Right lobe of liver (tissue), 6 donors: ENCODE measurements at places on chromosomes 16 and 17.

GRCh38 chr17:22374741-22375140 is 682.4 kb downstream of the KCNJ18 start:
- DNase-seq, result no peak

DNA sequence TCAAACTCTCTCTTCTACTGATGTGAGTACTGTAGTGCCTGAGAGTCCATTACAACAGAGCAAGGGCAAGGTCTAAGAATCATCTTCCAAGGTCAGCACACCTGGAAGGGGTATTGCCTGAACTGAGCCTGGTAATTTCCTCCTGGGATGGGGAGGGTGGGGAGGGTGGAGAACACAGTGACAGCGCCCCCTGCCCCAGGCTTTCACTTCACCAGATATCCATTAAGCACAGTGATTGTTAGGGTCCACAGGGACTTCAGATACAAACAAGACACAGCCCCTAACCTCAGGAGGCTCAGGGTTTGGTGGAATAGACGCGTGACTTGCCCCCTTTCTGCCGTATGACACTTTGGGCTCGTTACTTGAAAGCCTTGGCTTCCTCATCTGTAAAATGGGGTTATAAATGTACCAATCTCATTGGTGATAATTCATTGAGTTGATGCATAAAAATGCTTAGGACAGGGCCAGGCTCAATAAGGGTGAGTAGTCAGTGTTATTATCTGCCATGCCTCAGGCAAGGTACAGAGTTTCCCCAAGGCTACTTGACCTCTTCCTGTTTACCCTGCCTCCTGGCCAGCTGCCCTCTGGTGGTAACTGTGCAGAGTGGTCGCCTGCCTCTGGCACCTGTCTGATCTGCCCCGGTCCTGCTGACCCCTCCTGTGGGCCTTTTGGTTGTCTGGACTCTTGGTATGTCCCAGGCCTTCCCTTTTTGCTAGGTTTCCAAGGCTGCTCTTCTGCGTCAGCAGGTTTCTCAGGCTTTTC is 13.1 kb upstream of the BRD7 start:
- DNase-seq, result no peak

- DNase-seq, result peak; percentile 48
These were observed 394 bp upstream of the CPD start for GRCh38 chr17:30378241-30378824.

GRCh38 chr16:50683689-50684374 is 2.7 kb upstream of the SNX20 start:
- no peak for DNase-seq

DNA sequence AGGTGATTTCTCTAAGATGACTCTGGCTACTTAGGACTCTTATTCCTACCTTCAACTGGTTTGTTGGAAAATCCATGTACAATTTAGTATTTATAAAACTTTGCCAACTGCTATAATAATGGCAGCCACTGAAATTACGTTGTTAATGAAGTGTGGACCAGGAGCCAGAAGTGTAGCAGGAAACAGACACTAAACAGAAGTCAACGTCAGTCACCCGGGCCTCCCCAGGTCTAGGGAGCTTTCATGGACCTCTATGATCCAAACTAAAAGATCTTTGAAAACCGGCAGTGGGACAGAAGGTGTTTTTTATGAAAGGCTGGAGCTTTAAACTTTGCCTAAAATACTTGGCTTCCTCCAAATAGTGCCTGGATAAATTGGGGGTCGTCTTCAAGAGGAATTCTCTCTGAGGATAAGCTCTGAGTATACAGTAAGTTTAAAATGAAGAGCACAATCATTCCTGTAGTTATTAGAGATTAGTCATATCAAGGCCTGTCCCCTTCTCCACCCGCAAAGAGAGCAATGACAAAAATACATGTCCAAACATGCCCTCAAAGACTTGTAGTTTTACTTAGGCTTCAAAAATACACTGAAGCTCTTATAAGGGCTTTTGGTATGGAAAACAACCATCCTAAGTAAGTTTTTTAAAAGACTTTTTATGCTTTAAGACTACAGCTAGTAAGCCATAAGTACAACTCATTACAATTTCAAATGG is 34.6 kb downstream of the DCUN1D3 start:
- no peak for DNase-seq

DNA sequence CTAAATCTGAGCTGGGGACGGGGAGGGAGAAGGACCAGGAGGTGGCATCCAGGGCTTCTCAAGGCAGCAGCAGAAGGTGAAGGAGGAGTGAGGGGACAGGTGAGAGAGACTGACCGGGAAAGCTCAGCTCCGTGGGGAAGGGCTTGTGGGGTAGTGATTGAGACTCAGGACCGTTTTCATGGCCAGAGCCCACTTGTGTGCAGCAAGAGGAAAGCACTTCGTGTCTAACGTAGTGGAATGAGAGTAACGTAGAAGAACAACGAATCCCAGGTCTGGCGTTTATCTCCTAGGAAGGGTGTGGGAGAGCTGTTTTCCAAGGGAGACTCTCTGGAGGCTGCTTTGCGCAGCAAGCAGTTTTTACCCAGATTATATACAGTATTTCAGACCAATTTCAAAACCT is 1.3 kb upstream of the CDH3 start:
- DNase-seq, result no peak
